IPS DF 19.7 (cell line): ENCODE measurements at places on chromosomes 13 and 19.
A peak's percentile ranks its signal among the peaks of the same experiment; 100 is the strongest.

- DNase-seq: peak; percentile 69
These were observed 94.0 kb downstream of the KLF12 start for GRCh38 chr13:74040200-74040599.

DNA sequence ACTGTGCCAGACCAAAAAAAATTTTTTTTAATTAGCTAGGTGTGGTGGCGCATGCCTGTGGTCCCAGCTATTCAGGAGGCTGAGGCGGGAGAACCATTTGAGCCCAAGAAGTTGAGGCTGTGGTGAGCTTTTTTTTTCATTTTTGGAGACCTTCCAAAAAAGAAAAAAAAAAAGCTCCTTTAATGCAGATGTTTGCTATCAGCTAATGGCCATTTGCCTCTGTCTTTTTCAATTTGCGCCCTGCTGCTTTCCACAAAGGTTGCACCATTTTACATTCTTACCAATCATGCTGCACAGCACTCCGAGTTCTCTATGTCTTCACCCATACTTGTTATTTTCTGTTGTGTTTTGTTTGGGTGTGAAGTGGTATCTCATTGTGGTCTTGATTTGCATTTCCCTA lies 15.6 kb upstream of the SMARCA4 start:
- no peak for DNase-seq

GRCh38 chr19:5977222-5977784 lies 637 bp downstream of the RANBP3 start:
- DNase-seq: no peak

- DNase-seq: no peak
These were observed 3.4 kb downstream of the MAP2K7 start for GRCh38 chr19:7907122-7907521.

DNA sequence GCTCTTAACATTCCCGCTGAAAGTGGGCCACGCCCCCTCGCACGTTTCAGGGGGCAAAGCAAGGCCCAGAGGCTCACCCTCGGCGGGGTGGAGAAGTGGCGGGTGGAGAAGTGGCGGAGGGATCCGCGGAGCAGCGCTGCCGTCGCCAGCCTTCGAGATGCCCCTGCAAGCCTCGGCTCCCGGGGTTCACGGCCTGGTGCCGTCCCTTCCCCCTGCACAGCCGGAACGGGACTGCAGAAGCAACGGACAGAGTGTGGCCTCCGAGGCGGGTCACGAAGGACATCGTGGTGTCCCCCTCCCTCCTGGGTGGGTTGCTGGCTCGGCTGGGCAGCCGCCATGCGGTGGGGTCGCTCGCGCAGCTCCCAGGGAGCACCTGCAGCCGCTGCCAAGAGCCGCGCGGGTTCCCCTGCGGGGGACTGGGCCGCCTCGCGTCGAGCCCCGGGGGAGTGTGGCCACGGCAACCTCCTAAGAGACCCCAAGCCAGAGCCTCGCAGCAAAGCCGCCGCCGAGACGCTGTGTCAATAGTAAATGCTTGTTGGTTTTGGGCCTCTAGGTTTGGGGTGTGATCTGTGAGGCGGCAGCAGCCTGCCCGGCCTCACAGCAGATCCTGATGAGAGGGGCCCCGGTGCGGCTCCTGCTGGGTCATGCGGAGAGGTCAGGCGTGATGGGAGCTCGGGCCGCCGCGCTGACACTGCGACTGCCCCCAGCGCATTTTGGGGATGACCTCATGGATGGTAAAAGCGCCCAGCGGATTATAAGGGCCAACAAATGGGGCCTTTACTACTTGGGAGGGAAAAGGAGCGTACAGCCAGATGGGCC lies 5.5 kb downstream of the TPGS1 start:
- DNase-seq: no peak

- DNase-seq: no peak
These were observed 1.9 kb downstream of the CDK8 start for GRCh38 chr13:26255691-26256277.

DNA sequence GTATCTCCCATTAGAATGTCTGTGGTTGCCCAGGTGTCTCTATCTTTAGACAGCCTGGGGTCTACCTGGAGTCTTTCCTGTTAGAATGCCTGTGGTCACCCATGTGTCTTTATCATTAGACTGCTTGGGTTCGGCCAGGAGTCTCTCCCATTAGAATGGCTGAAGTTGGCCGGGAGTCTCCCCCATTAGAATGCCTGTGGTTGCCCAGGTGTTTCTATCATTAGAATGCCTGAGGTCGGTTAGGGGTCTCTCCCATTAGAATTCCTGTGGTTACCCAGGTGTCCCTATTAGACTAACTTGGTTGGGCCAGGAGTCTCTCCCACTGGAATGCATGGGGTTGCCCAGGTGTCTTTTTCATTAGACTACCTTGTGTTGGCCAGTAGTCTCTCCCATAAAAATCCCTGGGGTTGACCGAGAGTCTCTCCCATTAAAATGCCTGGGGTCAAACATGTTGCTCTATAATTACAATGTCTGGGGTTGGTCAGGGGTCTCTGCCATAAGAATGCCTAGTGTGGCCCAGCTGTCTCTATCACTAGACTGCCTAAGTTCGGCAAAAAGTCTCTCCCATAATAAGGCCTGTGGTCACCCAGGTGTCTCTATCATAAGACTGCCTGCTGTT lies 1448.7 kb downstream of the UQCRFS1 start:
- no peak for DNase-seq

GRCh38 chr19:6402058-6402457 lies 9.1 kb upstream of the GTF2F1 start:
- no peak for DNase-seq

DNA sequence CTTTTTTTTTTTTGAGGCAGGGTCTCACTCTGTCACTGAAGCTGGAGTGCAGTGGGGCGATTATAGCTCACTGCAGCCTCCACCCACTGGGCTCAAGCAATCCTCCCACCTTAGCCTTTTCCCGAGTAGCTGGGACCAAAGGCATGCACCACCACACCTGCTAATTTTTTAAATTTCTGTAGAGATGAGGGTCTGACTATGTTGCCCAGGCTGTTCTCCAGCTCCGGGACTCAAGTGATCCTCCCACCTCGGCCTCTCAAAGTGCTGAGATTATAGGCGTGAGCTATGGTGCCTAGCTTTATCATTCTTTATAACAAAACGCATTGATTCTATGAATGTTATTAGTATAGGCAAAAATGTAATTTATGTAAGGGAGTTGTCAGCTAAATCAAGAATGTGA lies 17.9 kb upstream of the LYPD3 start:
- no peak for DNase-seq

- DNase-seq: no peak
These were observed 287.9 kb upstream of the NBEA start for GRCh38 chr13:34654203-34654602.

DNA sequence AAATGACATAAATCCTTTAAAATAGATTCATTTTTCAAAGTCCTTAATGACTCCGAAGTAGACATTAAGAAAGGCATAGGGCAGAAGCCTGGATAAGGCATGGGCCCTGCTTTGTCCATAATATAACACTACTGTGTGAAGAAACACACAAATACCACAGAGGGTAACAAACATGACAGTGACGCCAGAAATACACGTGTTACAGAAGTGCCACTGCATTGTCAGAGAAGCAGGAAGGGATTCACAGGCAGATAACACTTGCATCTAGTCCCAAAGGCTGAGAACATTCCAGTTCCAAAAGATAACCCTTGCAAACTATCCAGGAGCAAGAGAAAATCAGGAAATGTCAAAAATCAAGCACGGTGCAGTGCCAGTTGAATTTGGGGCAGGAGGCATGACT lies 633.2 kb downstream of the LIG4 start:
- DNase-seq: no peak

GRCh38 chr13:114142640-114143490 lies 10.4 kb upstream of the RASA3 start:
- no peak for DNase-seq

DNA sequence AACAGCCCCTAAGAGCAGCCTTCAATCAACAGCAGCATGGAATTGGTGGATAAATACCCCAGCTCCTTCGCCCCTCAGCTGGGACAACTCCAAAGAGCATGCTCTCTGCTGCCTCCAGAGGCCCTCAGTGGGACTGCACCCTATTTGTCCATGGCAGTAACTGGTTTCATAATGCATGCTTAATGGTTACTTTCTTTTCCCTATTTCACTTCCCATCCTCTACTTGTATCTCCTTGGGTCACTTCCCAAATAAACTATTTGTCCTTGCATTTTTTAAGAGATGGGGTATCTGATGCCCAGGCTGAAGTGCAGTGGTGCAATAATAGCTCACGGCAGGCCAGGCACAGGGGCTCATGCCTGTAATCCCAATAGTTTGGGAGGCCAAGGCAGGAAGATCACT lies 13.5 kb upstream of the TPM4 start:
- no peak for DNase-seq

DNA sequence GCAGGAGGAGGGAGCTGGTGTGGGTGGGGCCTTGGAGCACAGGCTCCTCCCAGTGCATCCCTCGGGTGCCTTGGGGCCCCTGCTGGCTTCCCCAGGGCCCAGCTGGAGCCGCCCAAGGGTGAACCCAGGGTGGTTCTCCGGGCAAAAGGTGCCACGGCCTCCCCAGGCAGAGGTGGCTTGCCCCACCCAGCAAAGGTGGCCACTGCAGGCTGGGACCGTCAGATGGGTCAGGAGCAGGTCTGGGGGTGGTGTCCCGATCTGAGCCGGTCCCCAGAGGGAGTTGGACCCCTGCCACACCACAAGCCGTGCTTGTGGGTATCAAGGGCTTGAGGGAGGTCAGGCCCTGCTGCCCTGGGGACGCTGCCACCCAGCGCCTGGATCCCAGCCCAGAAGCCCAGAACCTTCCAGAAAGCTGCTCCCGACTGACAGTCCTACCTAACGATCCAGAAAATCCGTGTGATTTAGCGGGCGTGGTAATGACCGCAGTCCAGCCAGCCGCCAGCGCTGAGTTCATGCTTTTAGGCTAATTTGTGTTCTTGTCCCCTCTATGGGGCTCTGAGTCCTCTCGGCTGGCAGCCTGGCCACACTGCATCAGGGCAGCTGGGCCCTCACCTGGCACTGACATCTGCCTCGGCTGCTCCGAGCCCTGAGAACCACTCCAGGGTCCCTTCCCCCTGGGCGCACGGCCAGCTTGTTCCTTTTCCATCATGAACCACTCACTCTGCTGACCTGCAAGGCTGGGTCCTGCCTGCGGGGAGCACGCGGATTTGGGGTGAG lies 5.0 kb upstream of the GRIN3B start:
- no peak for DNase-seq

DNA sequence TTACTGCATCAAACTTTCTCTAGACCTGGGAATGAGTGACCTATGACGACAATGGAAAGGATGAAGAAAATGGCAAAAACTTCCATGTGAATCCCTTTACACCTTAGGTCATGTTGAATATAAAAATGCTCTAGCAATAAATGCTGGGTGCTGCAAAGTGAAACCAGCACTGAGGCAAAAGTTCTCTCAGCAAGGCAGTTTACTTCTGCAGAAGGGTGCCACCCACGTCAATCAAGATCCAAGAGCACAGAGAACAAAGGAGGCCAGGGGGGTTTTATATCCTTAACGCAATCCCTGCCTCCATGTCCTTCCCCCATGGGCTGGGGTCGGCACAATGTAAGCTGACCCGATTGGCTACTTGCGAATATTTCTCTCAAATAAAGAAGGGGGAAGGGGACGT lies 38.7 kb downstream of the ZNF333 start:
- no peak for DNase-seq

DNA sequence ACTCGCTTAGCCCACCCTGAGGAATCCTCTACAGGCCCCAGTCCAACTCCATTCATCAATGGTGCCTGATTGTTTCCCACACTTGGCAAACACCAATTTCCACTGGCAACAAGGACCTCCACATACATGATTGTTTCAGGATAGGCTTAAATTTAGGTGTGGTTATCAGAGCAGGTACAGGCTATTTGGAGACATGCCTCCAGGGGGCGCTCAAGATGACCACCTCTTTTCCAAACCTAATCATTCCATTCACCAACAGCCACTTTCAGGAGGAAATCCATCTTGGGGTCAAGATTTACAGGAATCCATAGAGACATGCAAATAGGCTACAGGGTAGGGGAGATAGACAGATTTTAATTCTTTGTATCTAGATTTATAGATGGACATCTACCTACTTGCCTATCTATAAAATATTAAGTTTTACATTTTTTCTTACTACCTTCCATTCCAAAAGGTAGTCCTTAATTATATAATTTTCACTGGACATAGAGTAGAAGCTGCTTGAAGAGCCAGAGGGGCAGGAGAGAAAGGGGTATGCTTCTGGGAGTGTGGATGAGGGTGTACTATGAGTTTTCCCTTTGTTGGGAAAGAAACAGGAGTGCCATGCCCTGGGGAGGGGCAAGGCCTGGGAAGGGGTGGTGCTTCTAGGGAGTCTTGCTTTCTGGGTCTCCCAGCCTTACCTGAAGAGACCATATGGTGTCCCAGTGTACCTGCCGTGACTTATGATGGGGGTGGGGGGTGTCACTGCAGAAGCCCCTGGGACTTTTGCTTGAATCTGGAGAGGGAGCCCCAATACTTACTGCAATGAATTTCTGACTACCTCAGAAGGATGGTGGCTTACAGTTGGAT lies 14.1 kb upstream of the PCDH8 start:
- no peak for DNase-seq

DNA sequence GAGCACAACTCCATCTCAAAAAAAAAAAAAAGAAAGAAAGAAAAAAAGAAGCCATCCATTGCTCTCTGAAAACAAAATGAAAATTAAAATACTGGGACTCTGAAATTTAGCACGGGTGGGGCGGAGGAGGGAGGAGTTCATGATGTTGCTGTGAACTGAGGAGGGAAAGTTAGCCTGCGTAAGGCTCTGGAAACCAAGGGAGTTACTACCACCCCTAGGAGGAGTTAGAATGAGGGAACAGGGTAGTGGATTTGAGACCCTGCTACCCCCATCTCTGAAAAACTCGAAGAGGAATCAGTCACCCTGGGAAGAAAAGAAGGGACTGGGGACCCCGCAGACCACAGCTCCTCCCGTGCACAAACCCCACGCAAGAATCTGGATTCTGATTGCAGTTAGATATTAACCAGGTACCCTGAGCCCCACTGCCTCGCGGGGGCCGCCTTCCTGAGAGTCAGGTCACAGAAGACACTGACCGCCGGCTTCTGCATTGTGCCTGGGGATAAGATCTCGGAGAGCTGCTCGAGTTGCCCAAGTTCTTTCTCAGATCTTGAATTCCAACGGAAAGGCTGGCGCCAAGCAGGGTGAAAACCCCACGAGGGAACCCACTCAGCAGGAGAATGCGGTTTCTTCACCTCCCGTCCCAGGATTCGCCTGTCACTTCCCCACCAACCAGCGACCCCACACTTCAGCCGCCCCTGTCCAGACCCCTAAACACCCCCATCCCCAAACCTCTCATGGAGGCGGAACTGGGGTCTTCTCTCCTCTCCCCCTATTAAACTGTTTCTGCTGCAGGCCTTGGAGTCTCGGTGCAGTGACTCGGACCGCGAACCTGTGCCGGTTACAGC lies 870 bp downstream of the ZNF442 start:
- DNase-seq: no peak

- DNase-seq: no peak
These were observed 14.2 kb downstream of the SIGLEC5 start for GRCh38 chr19:51615991-51616390.

DNA sequence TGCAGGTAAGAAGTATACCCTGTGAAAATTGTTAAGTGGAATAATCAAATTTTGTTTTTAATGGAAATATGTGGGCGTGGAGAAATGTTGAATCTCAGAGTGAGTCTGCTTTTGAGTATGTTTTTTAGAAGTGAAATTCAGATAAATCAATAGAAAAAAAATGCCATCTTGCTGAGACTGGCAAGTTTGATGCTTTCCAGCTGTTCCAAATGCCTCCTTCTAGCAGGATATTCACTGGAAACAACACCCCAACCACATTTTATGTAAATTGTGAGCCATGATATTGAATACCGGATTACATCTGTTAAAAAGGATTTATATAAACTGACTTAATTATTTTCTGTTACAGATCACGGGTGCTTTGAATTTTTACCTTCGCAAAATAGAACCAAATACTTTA lies 115.4 kb downstream of the ITGBL1 start:
- no peak for DNase-seq

- DNase-seq: no peak
These were observed 94.6 kb downstream of the KL start for GRCh38 chr13:33110713-33111413.
